ENCODE measurements at places on chromosomes 3 and 15. TPM values are rescaled to one million over a fixed set of nuclear protein-coding genes. Genes with fewer than 3 reads are reported as not detected.

CYP8B1 gene
- 0.10 TPM for polyA plus RNA-seq

TIPIN gene
- polyA plus RNA-seq = 3.7 TPM

CHST13 gene
- polyA plus RNA-seq = 0.24 TPM

AQR gene
- polyA plus RNA-seq = 9.9 TPM

PLXNB1 gene
- 65.7 TPM for polyA plus RNA-seq

PLOD2 gene
- polyA plus RNA-seq = 24.0 TPM

KLHDC8B gene
- 80.8 TPM for polyA plus RNA-seq

MEX3B gene
- 3.6 TPM for polyA plus RNA-seq

DLG1 gene
- polyA plus RNA-seq = 27.5 TPM

CHST2 gene
- polyA plus RNA-seq = 6.4 TPM

TM6SF1 gene
- polyA plus RNA-seq = 3.7 TPM

RASGRF1 gene
- polyA plus RNA-seq = 0.10 TPM

C3orf22 gene
- polyA plus RNA-seq = not detected

CFAP100 gene
- polyA plus RNA-seq = not detected

GOLIM4 gene
- polyA plus RNA-seq = 32.4 TPM

HGD gene
- polyA plus RNA-seq = 0.27 TPM

CKMT1B gene
- polyA plus RNA-seq = 2.7 TPM

OCA2 gene
- polyA plus RNA-seq = 0.30 TPM

SNX22 gene
- 1.1 TPM for polyA plus RNA-seq

SERPINI2 gene
- polyA plus RNA-seq = 0.08 TPM

ANKRD63 gene
- polyA plus RNA-seq = not detected

FGF12 gene
- 0.72 TPM for polyA plus RNA-seq

CNTN3 gene
- polyA plus RNA-seq = 10.2 TPM

TMEM42 gene
- 20.8 TPM for polyA plus RNA-seq

CFAP92 gene
- polyA plus RNA-seq = 0.62 TPM

FRG2C gene
- not detected for polyA plus RNA-seq

SNX4 gene
- 24.1 TPM for polyA plus RNA-seq

ACAD11 gene
- 10.2 TPM for polyA plus RNA-seq

LEKR1 gene
- 0.37 TPM for polyA plus RNA-seq

THRB gene
- 8.3 TPM for polyA plus RNA-seq

WDR49 gene
- 0.08 TPM for polyA plus RNA-seq

IREB2 gene
- polyA plus RNA-seq = 16.4 TPM

ZWILCH gene
- polyA plus RNA-seq = 5.2 TPM

DAPK2 gene
- polyA plus RNA-seq = 1.3 TPM

TRAIP gene
- polyA plus RNA-seq = 2.6 TPM
